Uterus (tissue), 4 donors: ENCODE measurements at places on chromosomes 3 and 15. TPM values are rescaled to one million over a fixed set of nuclear protein-coding genes. Genes with fewer than 3 reads are reported as not detected.

GRCh38 chr3:124263168-124263567, 271.2 kb upstream of the ROPN1 start:
- H3K27me3 ChIP-seq, result no peaks in the 10 kb centered on the region
- H3K36me3 ChIP-seq, result no peaks in the 10 kb centered on the region
- no peak for DNase-seq
- H3K4me1 ChIP-seq, result peaks cover 7% of the 10 kb centered on the region
- no peak overlapping the region for H3K4me3 ChIP-seq

DNA sequence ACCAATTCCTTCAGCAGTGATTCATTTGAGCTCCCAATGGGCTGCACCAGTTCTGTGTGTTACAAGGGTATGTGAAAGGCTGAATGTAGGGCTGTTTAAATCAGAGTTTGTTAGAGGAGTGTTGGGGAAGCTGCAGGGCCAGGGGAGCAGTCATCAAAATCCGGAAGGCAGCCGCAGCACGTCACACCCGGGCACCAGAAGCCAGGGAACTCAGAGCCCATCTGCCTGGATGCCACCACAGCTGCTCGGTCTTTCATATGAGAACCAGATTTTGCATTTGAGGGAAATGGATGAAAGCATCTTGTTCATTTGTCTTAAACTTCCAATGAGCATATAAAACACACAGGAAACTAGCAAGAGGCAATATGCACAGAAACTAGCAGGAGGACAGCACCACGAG, 24.2 kb upstream of the NEO1 start:
- H3K27ac ChIP-seq, result no peak overlapping the region
- H3K36me3 ChIP-seq, result no peaks in the 10 kb centered on the region
- no peak for DNase-seq
- H3K27me3 ChIP-seq, result no peaks in the 10 kb centered on the region
- no peaks in the 10 kb centered on the region for H3K4me1 ChIP-seq

DNA sequence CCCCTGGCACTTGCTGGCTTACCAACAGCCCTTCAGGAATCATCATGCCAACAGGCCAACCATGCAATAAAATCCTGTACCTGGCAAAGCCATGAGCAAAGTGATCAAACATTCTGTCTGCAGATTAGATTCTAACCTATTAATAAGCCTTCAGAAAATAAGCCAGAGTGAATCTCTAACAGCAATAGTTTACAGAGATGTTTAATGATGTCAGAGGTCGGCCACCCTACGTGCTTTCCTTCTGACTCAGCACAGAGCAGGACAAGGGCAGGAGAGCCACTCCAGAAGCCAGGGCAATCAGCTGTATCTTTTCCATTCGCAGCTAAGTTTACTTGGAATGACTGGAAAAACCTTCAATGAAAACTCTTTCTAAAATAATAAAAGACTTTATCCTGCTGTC, 13.1 kb downstream of the COL8A1 start:
- DNase-seq, result peak; percentile 57
- no peak overlapping the region for H3K4me3 ChIP-seq
- H3K36me3 ChIP-seq, result no peaks in the 10 kb centered on the region
- no peaks in the 10 kb centered on the region for H3K4me1 ChIP-seq

DNA sequence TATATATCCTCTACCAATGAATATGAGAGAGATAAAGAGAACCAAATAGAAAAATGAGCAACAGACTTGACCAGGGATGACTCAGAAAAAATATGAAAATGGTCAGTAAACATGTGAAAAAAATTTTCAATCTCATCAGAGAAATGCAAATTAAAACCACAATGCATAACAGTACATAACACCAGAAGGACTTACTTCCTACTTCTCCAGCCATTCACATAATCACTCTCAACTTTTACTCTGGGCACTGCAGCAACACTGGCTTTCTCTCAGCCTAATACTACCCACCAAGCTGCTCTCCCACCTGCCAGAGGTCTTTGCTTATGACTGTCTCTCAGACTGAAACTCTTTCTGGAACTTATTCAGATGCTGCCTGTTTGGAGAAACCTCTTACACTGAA, 49.4 kb downstream of the DPH6 start:
- H3K27me3 ChIP-seq, result no peaks in the 10 kb centered on the region
- no peaks in the 10 kb centered on the region for H3K36me3 ChIP-seq
- DNase-seq, result no peak
- H3K4me3 ChIP-seq, result no peak overlapping the region
- H3K27ac ChIP-seq, result no peak overlapping the region

DNA sequence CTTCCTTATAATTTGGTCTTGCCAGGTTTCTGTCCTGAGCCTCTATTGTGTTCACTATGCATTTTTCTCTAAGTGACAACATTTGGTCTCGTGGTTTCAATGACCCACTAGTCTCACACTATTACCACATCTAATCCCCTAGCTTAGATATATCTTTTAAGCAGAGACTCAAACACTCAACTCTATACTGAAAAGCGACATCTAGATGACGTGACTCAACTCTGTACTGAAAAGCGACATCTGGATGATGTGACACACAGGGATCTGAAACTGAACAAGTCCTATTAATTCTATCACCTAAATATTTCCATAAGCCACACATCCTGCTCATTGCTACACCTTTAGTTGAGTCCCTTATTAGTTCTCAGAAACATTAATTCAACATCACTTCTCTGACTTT, 141.7 kb upstream of the MBNL1 start:
- H3K36me3 ChIP-seq, result no peaks in the 10 kb centered on the region
- H3K27ac ChIP-seq, result no peak overlapping the region

DNA sequence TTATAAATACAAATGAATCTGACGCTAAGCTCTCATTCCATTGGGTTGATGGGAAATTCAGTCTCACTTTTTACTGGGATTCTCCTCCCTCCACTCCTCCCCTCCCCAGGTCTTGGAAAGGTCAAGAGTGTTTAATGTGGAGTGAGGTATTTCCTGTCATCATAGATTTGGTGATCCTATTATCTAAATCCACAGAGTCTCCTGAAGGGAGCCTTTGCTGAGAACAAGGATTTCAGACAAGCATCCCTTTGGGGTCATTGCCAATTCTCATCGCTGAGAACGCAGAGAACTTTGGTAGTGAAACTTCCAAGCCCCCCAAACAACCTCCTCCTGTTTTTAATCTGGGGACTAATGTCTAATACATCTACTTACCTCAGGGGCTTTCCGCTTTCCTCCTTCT, 297.9 kb downstream of the OTOL1 start:
- no peak overlapping the region for H3K4me3 ChIP-seq
- no peaks in the 10 kb centered on the region for H3K27me3 ChIP-seq
- no peaks in the 10 kb centered on the region for H3K4me1 ChIP-seq

- H3K27me3 ChIP-seq, result no peaks in the 10 kb centered on the region
- H3K4me1 ChIP-seq, result no peaks in the 10 kb centered on the region
- H3K27ac ChIP-seq, result no peak overlapping the region
- H3K4me3 ChIP-seq, result no peak overlapping the region
- no peaks in the 10 kb centered on the region for H3K36me3 ChIP-seq
Measured at GRCh38 chr3:18900994-18901393, 247.3 kb upstream of the KCNH8 start.

- H3K27me3 ChIP-seq, result no peaks in the 10 kb centered on the region
- H3K36me3 ChIP-seq, result no peaks in the 10 kb centered on the region
- H3K4me3 ChIP-seq, result no peak overlapping the region
- H3K4me1 ChIP-seq, result no peaks in the 10 kb centered on the region
Measured at GRCh38 chr3:196419386-196419785, 12.8 kb downstream of the UBXN7 start.

FMN1 gene
- 9.3 TPM for total RNA-seq

DNA sequence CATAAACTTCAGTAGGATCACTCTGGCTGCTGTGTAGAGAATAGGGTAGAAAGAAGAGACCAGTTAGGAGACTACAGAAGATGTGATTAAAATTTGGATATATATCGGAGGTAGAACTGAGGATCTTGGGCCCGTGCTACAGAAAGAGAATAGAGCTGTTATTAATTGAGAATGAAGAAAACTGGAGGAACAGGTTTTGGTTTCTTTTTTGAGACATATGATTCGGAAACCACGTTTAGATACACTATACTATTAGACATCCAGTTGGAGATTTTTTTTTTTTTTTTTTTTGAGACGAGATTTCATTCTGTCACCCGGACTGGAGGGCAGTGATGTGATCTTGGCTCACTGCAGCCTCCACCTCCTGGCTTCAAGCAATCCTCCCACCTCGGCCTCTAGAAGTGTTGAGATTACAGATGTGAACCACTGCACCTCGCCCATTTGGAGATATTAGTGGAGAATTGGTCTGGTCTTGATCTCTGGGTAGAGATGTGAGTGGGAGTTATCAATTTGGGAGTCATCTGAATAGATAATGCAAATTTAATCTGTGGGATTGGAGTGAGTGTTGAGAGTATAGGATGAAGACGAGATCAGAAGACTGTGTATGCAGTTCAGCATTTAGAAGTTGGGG, 50.9 kb downstream of the TCF12 start:
- H3K4me1 ChIP-seq, result peaks cover 4% of the 10 kb centered on the region
- no peak overlapping the region for H3K4me3 ChIP-seq
- no peaks in the 10 kb centered on the region for H3K36me3 ChIP-seq
- no peak overlapping the region for H3K27ac ChIP-seq
